Neural progenitor cell (in vitro differentiated cells): ENCODE measurements at places on chromosomes 1 and 21. TPM values are rescaled to one million over a fixed set of nuclear protein-coding genes. Genes with fewer than 3 reads are reported as not detected.
A peak's percentile ranks its signal among the peaks of the same experiment; 100 is the strongest.

The RAB7B gene
- 0.22 TPM in 1 of 2 replicates, not detected in the other for total RNA-seq

The DDR2 gene
- 0.69 and 0.74 TPM in 2 replicates for total RNA-seq

The TSPAN1 gene
- total RNA-seq, result not detected in 2 replicates

The WLS gene
- total RNA-seq, result 187 and 259 TPM in 2 replicates

The S100A7 gene
- not detected in 2 replicates for total RNA-seq

The TSTD1 gene
- total RNA-seq, result 29.9 and 59.9 TPM in 2 replicates

The ANGPTL1 gene
- not detected in 2 replicates for total RNA-seq

The PRR9 gene
- total RNA-seq, result not detected in 2 replicates

The MX2 gene
- total RNA-seq, result 2.2 and 3.3 TPM in 2 replicates

The RCSD1 gene
- 0.06 TPM in 2 replicates for total RNA-seq

The AGO1 gene
- total RNA-seq, result 24.1 and 33.8 TPM in 2 replicates

The SEC16B gene
- 0.67 and 0.74 TPM in 2 replicates for total RNA-seq

The CSF3R gene
- total RNA-seq, result 0.56 TPM in 1 of 2 replicates, not detected in the other

The SPRR1A gene
- total RNA-seq, result not detected in 2 replicates

The CHD5 gene
- total RNA-seq, result 0.17 and 0.22 TPM in 2 replicates

- DNase-seq, result no peak
These were observed 12.5 kb downstream of the OVAAL start for GRCh38 chr1:180571060-180571831.

DNA sequence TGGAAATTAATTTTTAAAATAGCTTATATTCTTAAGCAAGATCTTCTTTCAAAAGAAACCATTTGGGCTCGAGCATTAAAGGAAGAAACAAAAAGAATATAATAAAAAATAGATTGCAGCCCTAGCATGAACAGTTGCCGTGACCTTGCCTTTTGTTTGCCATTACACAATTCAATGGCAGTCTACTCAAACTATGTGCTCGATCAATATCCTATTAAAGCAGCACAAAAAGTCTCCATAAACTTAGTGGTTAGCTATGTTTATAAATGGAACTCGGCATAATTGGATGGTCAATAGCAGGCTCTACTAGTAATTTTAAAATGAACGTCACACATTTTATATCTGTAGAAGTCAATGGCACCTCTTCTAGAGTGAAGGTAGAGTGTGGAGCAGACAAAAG, 256.5 kb downstream of the NFIA start:
- no peak for DNase-seq

GRCh38 chr1:113178522-113178921, 105.5 kb downstream of the LRIG2 start:
- DNase-seq, result no peak

DNA sequence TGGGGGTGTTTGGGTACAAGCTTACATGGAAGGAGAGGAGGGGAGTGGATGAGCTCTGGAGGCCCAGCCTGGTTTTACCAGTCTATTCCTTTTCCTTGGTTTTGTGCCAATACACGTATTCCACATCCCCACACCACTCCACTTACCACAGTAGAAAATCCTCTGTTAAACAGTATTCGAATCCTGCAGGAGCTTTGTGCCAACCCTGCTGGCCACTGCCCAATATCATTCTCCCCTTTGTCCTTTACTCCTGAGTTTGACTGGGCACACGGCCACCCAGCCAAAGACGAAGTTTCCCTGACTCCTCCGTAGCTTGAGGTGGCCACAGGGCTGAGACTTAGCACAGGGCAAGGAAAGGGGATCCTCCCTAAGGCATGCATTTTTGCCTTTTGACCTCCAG, 61.6 kb downstream of the TMCO4 start:
- DNase-seq, result no peak

DNA sequence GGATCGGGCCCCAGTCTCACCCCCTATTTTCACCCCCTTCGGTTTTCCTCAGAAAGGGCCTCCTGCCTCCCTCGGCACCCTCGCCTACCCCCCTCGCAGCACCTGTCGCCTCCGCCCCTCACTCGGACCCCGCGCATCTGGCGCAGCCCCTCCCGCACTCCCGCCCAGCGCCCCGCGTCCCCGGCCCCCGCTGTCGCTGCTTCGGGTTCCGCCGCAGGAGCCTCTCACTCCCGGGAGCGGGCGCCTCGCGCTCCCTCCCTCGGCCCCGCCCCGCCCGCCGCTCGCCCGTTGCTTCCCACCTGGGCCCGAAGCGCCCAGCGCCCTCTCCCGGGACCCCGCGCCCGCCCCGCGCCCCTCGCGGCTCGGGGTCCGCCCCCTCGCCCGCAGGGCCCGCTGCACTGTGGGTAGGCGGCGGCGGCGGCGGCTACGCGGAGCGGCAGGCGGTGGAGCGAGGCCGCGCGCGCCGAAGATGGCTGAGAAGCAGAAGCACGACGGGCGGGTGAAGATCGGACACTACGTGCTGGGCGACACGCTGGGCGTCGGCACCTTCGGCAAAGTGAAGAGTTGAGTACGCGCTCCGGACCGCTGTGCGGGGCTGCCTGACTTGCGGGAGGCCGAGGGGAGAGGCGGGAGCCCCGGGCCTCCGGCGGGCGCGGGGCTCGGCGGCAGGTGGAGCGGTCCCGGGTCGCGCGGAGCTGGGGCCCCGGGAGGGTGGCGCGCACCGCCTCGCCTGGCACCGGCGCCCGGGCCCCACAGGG, at the start of gene PRKAA2:
PRKAA2 (plus strand) TSS at position 396 of the 758 bp plus-strand sequence; CDS start at position 470, 74 bp downstream.
- DNase-seq, result peak; percentile 88

DNA sequence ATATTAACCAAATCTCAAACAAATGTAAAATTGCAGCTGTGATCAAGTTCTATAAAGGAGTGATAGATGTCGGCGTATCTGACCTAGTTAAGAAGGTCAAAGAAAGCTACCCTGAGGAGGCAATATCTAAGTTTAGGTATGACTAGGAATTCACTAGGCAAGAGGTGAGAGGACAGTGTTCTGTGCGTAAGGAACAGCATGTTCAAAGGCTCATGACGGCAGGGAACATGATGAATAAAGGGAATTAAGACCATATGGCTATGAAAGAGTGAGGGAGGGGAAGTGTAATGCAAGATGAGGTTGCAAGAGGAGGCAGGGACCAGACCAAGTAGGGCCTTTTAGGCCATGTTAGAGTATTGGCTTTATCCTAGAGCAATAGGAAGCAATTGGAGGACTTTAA, 8.6 kb downstream of the LIX1L start:
- no peak for DNase-seq

- DNase-seq, result no peak
These were observed 151.9 kb downstream of the NTPCR start for GRCh38 chr1:233102341-233102740.

DNA sequence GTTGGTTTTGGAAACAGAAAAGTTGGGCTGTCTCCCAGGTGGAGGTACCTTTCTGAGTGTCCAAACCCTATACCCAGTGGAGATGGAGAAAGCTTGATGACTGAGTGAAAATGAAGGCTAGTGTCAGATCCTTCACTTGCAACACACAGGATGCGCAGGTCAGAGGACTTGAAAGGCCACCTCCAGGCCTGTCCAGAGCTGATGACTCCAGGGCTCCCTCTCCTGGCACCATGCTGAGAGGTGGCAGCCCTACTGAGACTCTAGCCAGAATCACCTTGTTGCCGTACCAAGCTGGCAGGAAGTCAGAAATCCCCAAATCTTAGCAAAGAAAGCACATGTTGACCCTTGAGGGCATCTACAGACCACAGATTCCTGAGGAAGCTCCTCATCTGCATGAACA, 16.4 kb downstream of the KNCN start:
- no peak for DNase-seq

GRCh38 chr1:220516014-220516721, 11.8 kb upstream of the MARK1 start:
- DNase-seq, result no peak

DNA sequence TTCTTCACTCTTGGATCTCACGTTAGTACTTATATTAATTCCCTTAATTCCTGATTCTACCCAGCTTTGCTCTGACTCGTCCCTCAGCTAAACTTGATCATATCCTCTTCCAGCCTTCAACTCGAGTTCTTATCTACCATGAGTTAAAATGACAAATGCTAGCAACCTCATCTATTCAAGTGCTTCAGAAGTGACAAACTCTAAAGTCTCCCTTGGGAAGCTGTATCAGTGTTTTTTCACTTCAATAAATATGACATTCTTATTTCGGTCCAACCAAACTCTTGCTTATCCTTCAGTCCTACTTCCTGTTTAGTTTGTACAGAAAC, 75.3 kb downstream of the FOXJ3 start:
- no peak for DNase-seq

DNA sequence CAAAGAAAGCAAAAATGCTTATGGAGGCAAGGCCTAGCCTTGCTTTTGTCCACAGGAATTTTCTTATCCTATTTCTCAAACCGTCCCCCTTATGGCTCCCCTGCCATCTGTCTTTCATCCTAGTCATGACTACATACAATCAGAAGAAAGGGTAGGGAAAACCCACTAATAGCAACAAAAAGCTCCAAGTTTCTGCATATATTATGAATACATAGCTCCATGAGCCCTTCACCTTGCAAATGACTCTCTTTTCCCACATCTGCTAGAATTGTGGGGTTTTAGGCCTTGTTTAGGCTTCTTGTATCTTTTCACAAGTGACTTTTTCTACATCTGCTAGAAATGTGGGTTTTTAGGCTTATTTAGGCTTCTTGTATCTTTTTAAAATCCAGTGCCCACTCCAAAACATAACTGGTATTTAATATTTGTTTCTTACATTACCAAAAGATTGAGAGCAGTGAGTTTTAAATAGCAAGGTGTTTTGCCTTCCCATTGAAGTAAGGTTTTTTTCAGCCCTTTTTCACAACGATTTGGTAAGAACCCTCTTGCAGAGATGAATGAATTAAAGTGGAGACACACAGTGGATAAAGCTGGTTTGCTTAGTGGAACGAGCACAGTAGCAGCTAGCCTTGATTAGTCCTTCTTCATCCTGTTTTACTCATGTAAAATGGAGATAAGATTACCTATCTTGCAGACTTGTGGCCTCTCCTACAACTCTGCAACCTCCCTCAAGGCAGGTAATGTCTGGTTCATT, 4.4 kb downstream of the GADD45A start:
- DNase-seq, result no peak

GRCh38 chr1:149936992-149937705, 470 bp upstream of the MTMR11 start:
- no peak for DNase-seq

GRCh38 chr1:92240034-92240433, 22.3 kb downstream of the C1orf146 start:
- DNase-seq, result no peak

GRCh38 chr1:57959531-57960241, 535.8 kb upstream of the DAB1 start:
- DNase-seq, result no peak

GRCh38 chr1:7424352-7424890, 346.7 kb upstream of the VAMP3 start:
- no peak for DNase-seq

GRCh38 chr21:34897828-34898227, 151.3 kb downstream of the RUNX1 start:
- no peak for DNase-seq

- peak; percentile 49 for DNase-seq
These were observed 22.7 kb upstream of the EDN2 start for GRCh38 chr1:41507110-41507720.

- DNase-seq, result no peak
These were observed 45.5 kb downstream of the CACHD1 start for GRCh38 chr1:64515427-64515826.

DNA sequence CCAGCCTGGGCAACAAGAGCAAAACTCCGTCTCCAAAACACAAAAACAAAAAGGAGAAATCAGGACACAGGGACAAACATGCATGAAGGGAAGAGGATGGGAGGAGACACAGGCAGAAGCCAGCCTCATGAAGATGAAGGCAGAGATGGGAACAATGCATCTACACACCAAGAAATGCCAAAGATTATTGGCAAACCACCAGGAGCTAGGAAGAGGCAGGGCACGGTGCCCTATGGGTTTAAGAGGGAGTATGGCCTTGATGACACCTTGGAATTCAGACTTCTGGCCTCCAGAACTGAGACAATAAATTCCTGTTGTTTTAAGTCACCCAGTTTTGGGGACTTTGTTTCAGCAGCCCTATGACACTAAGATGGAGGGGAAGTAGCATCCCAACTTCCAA, 5.2 kb downstream of the TMPRSS3 start:
- DNase-seq, result no peak
